ENCODE measurements at places on chromosomes 1 and 21.

DNA sequence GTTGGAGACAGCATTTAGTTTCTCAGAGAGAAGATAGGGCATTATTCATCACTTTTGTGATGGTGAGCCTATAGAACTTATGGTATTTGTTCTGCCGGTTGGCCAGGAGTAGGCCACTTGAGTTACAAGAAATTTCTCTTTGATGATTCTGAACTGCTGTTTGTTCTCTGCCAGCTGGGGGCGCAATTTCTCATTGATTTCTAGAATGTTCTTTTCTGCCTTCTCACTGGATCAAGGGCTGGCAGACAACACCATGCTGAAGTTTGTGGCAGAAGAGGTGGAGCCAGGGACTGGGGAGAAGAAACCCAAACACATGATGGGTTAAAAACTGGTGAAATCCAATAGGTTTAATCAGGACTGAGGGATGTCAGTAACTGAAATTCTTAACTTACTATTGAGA is 360.6 kb downstream of the FAM72C start:
- DNase-seq, result no peak

GRCh38 chr1:87495870-87496269 is 167.2 kb downstream of the LMO4 start:
- DNase-seq, result no peak

DNA sequence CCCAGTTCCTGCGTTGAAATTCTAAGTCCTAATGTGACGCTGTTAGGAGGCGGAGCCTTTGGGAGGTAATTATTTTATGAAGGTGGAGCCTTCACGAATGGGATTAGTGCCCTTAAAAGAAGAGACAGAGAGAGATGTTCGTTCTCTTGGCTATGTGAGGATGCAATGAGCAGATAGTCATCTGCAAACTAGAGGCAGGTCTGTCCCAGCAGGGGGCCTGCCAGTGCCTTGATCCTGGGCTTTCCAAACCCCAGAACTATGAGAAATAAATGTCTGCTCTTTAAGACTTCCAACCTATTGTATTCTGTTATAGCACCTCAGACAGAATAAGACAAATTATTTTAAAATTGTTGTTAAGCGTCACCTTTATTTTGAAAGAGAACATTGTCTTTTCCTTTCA is 123.1 kb upstream of the KCNJ6 start:
- DNase-seq, result no peak

GRCh38 chr1:22071511-22071910 is 19.0 kb downstream of the CDC42 start:
- DNase-seq, result no peak

DNA sequence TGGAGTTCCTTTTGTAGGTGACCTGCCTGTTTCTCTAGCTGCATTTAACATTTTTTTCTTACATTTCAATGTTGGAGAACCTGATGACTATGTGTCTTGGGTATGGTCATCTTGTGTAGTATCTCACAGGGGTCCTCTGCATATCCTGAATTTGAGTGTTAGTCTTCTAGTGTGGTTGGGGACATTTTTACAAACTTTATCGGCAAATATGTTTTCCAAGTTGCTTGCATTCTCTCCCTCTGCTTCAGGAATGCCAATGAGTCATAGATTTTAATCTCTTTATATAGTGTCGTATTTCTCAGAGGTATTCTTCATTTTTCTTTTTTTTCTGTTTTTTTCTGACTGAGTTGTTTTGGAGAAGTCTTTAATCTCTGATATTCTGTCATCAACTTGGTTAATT is 684.0 kb downstream of the NCAM2 start:
- DNase-seq, result no peak

Data from occipital lobe (tissue), 3 donors.